Stimulated activated CD4-positive, alpha-beta T cell treated with anti-CD3 and anti-CD28 coated beads, Interleukin-12 subunit alpha, Interleukin-12 subunit beta, amount 100 ng/mL, for 48 hours (primary cell): ENCODE measurements at places on chromosomes 13 and 19.
A peak's percentile ranks its signal among the peaks of the same experiment; 100 is the strongest.

DNA sequence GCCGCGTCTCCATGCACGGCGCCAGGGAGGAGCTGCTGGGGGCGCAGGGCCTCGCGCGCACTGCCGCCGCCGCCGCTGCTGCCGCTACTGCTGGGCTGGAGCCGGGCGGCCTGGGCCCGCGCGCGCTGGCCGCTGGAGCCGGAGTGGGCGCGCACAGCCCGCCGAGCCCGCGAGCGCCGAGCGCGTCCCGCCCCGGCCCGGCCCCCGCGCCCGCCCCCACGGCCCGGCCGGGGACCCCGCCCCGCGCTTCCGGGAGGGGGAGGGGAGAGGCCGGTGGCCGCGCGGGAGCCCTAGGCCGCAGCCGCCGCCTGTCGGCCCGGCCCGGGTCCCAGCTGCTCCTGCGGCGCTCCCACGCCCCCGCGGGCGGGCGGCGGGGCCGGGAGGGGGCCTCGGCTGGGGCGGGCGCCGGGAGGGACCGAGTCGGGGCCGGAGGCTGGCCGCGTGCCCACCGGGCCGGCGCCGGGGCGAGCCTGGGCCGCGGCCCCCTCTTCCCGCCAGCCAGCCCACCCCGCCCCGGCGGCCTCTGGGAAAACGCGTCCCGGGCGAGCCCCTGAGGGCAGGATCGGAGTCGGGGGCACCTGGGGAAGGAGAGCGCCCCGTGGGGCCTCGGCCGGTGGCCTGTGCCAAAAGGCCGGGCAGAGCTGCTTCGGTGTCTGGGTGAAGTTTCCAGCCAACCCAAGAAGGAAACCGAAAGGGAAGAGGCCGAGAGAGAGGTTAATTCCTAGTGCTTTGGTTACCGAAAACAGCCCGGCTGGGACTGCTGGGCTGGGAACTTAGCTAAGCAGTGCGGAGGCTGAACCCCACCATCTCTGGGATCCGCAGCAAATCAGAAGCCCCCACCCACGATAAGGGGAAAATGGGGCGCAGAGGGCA, at the start of gene STK24:
TSS of gene STK24 (minus strand) at position 145 of the 873 bp plus-strand sequence. CDS start 321 bp downstream, outside the sequence.
- DNase-seq: no peak

DNA sequence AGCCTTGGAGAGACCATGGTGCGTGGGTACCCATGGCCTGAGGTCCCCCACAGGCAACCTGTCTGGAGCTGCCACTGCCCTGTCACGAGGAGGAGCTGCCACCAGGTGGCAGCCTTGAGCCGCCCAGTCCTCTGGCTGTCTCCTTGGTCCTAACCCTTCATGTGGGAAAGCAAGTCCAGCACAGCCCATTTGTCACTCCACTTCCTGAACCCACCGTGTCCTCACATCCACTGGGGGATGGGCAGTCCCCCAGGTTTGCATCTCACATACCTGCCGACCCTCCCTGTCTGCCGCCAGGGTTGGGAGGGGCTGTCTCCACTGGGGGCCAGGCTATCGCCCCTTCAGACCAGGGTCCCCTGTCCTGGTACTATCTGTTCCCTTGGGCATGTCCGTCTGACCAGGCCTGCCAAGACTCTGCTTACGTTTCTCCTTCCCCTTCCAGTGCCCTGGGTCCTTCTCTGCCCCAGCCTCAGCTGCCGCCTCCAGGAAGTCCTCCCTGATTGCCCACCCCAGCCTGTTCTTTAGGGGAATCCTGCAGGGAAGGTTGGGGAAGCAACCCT, 4.5 kb downstream of the FAM174C start:
- DNase-seq: peak; percentile 72

GRCh38 chr13:60925686-60926085, 490.0 kb downstream of the PCDH20 start:
- DNase-seq: no peak

DNA sequence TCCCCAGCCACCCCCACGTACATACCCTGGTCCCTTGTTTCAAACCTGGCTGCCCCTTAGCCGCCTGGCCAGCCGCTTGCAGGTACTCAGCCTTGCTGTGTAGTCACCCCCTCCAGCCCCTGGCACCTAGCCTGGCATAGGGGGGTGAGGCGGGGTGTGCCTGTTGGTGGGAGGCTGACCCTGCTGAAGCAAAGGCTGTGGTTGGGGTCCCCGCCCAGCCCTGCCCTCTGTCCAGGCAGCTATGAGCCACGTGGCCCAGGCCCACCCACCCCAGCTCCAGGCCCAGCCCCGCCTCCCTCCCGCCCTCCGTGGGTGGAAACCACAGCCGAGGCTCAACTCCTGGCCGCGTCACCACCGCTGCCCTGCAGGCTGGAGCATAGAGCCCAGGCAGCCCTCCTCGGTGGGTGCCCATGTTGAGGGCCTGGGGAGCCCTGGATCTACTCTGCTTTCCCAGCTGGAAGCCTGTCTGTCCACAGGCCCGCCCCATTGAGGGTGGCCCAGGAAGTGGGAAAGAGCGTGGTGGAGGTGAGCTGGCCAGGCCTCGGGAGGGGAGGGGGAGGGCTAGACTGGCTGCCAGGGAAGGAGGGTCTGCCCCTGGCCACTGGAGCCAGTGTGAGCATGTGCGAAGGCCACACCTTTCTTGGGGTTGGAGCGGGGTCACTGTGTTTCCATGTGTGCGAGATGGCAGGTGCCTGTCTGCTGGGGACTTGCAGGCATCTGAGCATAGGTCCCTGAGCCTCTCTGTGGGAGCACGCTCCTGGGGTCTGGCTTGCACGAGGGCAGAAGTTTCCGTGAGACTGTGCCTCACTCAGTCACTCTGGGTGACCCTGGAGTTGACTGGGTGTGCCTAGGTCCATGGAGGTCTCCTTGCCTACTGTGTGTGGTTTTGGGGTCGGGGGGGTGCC, 31.0 kb downstream of the PAK4 start:
- DNase-seq: no peak

DNA sequence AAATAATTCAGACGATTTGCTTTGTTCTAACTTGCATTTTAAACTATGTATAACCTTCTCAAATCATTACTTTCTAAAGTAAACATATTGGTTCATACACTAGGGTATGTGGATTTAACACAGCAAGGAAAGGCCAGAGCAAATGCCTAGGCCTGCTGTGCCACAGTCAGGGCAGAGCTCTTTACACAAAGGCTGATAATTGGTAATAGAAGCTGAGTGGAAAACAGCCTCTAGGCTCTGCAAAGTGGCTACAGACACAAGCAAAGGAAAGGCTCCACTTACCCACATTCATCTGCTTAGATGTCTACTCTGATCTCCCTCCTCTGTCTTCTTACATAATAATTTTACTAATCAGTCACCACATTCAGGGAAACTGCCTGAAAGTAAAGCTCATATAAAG, 382.9 kb downstream of the OLFM4 start:
- no peak for DNase-seq

- no peak for DNase-seq
Observed at GRCh38 chr13:64078025-64078424, 2662.4 kb upstream of the PCDH20 start.

DNA sequence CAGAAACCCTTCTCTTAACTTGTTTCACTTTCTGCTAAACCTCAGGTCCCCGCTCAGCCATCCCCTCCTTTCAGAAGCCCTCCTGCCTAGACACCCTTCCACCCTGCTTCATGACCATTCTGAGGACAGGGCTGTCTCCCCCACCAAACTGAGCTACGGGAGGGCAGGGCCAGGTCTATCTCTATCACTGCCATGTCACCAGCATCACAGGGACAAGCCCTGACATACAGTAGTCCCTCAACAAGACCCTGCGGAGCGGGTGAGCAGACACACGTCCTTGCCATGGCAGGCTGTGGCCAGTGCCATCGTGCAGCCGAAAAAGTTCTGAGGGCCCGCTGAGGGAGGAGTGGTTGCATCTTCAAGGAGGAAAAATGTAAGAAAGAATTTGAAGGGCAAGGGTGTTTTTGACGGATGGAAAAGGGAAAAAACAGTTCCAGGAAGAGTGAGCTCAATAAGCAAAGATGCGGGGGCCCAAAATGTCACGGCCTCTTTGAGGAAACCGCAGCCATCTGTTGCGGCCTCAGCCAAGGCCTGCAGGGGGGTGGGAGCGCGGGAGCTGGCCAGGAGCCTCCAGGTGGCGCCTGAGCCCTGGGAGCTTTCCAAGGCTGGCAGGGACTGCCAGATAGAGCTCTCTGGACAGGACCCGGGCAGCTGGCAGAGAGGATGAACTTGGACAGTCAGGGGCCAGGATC, 8.1 kb downstream of the PTGIR start:
- DNase-seq: peak; percentile 71

DNA sequence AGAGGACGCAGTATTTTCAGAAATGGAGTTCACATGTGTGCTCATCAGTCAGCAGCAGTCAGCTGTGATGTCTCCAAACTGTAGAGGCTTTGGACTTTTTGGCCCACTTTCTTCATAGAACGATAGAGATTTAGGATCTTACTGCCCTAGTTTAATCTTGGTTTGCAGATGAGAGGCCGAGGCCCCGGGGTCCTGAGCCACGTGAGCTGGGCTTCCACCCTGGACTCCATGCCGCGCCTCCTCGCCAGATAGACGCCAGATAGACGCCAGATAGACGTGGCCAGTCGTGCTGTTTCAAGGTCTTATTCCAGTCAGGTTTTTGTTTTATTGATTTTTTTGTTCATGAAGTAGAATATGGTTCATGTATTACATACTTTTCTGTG, 11.7 kb upstream of the MCF2L start:
- no peak for DNase-seq

DNA sequence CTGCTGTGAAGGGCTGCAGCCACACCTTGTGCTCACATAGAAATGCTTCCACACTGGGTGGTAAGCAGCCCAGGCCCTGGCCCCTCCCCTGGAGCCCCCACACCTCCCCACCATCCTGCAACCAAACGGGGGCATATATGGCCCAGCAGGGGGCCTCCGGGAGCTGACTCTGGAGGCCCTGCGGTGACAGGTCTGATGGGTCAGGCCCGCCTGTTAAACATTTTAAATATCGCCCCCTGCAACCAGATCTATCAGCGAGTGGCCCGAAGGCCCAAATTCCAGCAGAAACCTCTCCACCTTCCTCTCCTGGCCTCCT, 48.0 kb upstream of the KATNAL1 start:
- no peak for DNase-seq

- DNase-seq: no peak
Observed at GRCh38 chr19:34306824-34307223, 52.5 kb downstream of the GARRE1 start.

DNA sequence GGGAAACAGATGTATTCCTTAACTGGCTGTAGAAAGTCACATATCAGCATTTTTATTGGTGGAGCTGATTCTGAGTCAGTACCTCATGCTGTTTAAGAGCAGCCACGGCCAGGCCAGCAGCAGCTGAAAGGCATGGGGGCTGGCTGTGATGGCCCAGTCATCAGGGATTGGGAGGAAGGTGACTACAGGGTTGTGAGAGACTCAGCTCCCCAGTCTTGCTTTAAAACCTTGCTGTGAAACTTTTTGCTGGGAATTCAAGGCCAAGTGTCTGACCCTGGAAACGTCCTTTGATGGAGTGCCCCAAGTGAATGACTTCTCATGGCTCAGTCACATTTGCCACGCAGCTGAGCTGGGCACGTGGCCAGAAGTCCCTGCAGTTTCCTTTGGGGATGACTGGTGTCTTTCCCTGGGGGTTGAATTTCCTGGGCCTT, 39.1 kb upstream of the RNF113B start:
- DNase-seq: no peak

- DNase-seq: no peak
Observed at GRCh38 chr13:39779337-39780265, 124.1 kb downstream of the COG6 start.

- DNase-seq: peak; percentile 39
Observed at GRCh38 chr19:50658441-50659317, 9.4 kb downstream of the C19orf81 start.

DNA sequence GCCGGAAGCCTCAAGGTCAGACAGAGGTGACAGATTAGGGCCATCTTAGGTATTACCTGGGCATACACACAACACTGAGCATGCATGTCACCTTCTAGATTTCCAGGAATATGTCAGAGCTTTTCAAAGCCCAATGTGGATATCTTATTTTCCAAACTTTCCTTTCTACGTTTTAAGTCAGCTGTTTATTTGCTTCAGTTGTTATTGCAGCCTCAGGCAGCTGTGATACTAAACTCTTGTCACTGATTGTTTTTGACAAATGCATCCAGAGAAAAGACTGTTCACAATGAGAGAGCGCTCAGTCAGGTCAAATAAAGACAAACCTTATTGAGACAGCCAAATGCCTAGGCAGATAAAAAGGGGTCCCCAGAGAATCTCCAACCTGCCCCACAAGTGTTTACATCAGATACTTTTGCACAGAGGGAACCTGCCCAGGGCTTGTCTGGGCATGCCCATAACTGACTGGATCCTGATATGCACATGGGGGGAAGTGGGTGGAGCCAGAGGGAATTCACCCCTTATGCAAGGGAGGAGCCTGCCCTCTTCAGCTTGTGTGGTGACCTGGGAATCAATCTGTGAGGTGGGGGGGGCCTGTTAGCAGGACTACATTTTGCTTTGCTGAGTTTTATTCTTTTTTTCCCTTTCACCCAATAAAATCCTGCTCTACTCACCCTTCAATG, 28.5 kb downstream of the MED4 start:
- peak; percentile 3 for DNase-seq

DNA sequence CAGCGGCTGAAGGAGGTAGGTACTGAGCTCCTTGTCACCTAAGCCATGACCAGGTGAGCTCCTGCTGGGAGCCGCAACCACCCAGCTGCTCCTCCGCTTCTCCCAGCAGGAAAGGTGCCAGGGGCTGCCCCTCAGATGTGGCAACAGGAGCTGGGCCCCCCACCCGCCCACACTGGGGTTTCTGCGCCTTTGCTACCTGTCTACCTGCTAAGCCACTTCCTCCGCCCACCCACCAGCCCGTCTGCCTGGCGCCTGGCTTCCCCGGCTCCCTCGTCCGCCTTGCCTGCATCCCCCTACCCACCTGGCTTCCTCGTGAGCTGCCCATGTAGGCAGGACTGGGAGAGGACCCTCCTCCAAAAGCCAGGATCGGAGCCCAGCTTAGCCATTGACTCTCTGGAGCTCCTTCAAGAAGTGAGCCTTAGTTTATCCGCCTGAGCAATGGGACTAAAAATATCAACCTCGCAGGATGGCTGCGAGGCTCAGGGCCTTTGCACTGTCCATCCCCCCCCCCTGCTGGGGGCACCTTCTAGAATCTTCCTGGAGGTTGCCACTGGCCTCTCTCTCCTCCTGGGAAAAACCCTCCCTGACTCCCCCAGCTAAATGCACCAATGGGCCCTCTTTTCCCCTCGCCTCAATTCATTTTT, 55.8 kb upstream of the KLF2 start:
- no peak for DNase-seq

- DNase-seq: no peak
Observed at GRCh38 chr19:42174958-42175734, 42.3 kb downstream of the DEDD2 start.
